Panc1 (cell line): ENCODE measurements at places on chromosomes 1 and 21.

DNA sequence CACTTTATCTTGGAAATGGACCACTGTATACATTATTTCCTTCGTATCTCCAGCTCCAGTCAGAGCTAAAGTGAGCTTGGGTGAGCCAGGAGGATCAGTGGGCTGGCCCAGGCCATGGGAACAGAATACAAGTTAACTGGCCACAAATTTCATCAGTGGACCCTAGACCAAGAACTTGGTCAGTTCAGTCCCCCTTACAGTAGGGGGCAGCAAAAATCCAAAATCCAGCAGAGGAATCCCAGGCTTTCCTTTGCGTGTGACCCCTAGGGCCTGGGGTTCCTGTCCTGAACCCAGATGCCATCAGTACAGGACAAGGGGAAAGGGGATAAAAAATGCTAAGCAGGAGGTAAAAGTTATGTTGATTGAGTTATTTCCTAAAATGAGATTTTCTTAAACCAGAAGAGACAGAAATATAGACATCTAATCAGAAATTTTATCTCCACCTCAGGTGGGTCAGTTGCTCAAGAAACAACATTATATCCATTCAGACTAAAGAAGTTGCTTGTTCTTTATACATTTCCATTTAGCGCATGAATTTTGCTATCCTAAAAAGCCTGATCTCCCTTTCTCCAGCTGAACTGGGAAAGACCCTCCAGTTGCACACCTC lies 24.1 kb upstream of the LCE5A start:
- DNase-seq: no peak

DNA sequence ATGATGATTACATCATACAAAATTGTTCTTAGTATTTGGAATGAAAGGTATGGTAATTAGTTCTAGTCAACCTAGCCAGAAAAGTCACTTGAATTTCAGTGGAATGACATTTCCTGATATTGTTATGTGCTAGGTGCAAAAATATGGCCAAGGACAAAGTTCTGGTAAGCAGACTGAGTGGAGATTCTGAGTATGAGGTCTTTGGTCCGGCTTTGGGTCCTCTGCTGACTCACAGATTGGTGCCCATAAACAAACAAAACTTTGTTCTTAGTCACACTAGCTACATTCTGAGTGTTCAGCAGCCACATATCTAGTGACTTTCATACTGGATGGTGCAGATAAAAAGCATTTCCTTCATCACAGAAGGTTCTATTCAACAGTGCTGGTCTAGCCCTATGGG lies 206.1 kb downstream of the ZNF648 start:
- no peak for DNase-seq

- DNase-seq: no peak
These were observed 96.7 kb downstream of the UCK2 start for GRCh38 chr1:165924117-165924516.

- DNase-seq: no peak
These were observed 87.6 kb downstream of the PTPRC start for GRCh38 chr1:198726455-198726854.

GRCh38 chr1:235567812-235568503 lies 63.7 kb upstream of the B3GALNT2 start:
- DNase-seq: no peak

- no peak for DNase-seq
These were observed 79.7 kb upstream of the MARK1 start for GRCh38 chr1:220448217-220448616.

DNA sequence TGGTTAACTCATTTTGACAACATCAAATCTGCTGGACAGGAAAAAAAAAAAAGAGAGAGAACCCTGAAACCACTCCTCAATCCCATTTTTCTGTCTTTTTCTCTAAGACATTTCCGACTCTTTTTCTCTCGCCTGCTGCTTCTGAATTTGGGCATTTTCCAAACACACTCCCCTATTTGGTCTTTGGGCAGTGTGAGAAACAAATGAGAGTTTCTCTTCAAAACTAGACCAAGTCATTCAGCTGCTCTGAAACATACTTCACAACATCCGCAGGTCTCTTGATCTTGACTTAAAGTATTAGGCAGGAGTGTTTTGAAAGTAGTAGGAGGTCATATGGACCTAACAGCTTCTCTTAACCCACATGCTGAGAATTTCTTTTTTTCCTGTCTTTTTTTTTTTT lies 364.8 kb upstream of the ESRRG start:
- no peak for DNase-seq

- no peak for DNase-seq
These were observed 89.7 kb upstream of the ESRRG start for GRCh38 chr1:216812966-216813365.

- DNase-seq: no peak
These were observed 52.8 kb upstream of the HNRNPU start for GRCh38 chr1:244917073-244917670.

DNA sequence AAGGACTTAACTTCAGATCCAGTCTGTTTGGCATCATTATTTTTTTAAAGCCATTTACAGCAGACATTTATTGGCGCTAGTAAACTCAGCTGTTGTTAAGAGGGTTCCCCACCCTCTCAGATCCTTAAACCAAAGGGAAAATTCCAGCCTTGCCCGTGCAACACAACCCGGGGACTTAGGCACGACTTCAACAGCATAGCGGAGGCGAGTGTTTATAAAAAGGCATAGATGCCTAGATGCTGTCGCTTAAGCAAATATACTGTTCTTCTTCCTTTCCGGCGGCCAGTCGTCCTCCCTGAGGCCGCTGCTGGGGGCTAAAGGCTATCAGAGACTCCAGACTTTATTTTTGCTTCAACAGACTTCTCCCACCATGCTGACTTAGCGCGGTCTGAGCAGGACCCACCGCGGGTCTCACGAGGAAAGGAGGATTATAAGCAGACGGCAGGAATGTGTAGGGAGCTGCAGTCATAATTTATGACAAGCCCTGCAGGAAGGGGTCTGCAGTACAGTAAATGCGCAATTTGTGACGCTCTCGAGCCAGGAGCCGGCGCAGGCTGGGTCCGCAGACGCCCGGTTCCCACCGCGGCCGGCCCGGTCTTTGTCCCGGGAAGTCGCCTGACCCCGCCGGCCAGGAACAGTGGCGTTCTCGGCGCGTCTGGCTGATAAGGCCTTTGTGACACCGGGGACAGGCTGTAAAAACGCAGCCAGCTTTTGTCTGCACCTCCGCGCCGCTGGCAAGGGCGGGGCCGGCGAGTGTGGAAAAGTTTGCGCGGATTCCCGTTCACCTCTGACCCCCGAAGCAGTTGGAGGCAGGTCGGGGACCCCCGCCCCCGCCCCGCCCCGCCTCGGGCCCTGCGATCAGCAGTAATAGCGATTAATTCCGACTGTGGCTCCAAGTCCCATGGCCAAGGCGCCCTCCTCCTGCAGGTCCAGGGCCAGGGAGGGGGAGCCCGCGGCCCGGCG lies 61.2 kb upstream of the ARHGEF16 start:
- no peak for DNase-seq

GRCh38 chr1:43565600-43566360 lies 35.1 kb downstream of the PTPRF start:
- DNase-seq: no peak

GRCh38 chr1:205263580-205264190 lies 35.9 kb downstream of the TMCC2 start:
- no peak for DNase-seq

DNA sequence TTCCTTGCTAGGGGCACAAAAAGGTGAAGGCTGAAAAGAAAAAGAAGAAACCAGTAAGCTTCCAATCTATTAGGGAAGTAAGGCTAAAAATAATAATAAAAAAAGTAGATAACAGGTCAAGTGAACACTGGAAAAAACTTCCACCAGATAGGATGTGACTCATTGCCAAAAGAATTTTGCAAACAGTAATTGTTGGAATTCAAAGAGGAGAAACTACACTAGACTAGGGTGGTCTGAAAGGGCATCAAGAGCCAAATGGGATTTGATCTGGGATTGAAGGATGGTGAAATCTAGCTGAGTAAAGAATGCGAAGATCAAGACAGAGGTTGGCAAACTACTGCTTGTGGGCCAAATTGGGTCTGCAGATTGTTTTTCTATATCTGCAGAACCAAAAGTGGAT lies 6.0 kb upstream of the ST6GALNAC3 start:
- no peak for DNase-seq

- DNase-seq: no peak
These were observed 65.1 kb upstream of the HSD17B7 start for GRCh38 chr1:162725301-162725837.

DNA sequence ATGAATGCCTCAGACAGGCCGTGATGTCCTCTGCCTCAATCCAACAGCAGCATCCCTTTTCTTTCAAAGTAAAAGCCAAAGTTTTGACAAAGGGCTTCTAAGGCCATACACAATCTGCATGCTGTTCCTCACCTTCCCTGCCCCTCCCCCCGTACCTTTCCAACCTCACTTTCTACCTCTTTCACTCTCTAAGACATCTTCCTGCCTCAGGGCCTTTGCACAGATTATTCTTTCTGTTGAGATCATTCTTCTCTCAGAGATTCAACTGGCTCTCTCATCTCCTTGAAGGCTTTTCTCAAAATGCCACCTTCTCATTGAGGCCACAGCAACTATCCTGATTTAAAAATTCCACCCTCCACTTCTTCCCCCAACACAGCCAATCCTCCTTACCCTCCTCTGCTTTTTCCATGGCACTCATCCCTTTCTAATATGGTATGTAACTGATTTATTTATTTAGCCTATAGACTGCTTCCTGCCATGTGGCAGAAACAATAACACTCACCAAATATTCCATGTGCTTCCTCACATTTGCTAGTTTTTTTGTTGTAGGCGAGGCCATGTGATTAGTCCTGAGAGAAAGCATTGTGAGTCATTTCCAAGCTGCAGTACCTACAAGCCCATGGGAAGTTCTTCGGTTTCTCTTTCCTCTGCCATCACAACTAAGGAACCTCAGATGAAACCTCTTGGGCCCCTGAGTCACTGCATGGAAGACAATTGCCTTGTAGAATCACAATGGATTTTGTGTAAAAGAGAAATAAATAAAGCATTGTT lies 58.7 kb upstream of the GADD45A start:
- DNase-seq: no peak

DNA sequence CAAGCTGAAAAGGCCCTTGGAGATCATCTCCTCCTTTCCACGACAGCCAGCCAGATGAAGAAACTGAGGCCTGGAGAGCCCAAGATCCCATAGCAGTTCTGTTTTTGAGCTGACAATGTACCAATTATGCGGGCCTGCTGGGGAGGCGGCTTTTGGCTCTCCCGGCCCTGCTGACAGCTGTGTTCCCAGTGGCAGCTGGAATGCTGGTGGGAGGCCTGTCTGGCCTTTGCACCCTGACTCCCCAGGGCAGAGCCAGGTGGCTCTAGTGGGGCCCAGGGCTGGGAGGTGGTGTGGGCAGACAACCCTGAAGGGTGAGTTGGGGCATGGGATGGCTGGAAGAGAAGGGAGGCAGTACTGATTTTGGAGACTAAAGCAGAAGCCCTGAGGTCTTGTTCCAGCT lies 30.7 kb upstream of the WASF2 start:
- no peak for DNase-seq

DNA sequence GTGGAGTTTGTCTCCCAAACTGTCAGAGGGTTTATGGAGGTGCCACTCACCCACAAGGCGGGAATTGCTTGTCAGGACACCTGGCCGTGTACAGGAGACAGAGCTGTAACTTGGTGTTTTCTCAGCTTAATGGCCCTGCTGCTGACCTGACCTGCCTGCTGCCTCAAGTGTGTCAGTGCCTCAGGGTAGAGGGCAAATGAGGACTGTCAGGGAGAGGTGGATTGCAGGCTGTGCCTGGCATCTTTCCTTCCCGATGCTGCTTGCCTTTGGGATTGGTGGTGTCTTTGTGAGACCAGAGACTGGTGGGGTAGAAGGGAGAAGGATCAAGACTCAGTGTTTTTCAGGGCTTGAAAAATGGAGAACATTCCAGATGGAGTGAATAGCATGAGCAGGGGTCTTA lies 31.4 kb downstream of the TMEM53 start:
- no peak for DNase-seq

DNA sequence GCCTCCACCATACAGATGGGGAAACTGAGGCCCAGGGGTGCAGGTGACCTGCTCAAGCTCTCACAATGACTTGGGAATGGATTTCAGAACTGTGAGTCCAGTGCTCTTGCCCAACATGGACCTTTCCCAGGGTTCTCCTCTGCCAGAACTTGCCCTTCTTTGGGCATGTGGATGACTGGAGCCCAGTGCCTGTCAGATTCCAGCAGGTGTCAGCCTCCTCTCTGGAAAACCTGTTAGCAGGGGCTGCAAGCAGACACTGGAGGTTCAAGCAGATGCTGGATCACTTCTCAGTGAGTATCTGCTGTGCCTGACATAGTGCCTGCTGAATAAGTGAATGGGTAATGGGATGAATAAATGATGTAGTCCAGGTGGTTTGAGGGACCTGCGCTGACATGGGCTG lies 314.2 kb upstream of the POU3F1 start:
- DNase-seq: no peak

- no peak for DNase-seq
These were observed 22.7 kb downstream of the FMO3 start for GRCh38 chr1:171113382-171113781.

- no peak for DNase-seq
These were observed 111.5 kb downstream of the SEC16B start for GRCh38 chr1:177858332-177858821.

GRCh38 chr1:72283022-72283306 lies 625 bp upstream of the NEGR1 start:
- no peak for DNase-seq

DNA sequence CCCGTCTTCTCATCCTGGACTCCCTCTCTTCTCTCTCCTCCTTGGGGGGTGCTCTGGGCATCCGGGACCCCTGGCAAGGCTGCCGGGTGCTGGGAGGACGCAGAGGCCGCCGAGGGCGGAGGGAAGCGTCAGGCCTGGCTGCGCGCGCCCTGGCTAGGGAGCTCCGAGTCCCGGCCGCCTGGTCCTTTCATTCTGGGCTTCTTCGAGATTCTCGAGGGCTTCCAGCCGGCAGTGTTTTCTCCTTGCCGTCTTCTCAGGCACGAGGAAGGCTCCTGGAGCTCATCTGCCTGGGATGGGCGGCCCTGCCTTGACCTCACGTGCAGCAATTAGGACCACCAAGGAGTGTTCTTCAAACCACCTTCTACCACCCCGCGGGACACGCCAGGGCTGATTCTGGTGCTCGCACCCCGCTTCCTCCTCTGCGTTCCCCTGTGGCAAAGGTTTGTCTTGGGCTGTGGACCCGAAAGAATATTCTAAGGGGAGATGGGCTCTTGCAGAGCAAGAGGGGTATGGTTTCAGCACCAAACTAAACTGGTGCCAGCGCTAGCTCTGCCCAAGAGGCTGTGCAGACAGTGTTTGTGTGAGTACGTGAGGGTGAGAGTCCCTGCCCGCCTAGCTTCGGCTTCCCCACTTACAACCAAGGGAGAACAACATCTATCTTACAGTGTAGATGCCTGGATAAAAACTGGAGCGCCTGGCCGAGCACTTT lies 36.5 kb downstream of the PIK3CD start:
- DNase-seq: no peak

DNA sequence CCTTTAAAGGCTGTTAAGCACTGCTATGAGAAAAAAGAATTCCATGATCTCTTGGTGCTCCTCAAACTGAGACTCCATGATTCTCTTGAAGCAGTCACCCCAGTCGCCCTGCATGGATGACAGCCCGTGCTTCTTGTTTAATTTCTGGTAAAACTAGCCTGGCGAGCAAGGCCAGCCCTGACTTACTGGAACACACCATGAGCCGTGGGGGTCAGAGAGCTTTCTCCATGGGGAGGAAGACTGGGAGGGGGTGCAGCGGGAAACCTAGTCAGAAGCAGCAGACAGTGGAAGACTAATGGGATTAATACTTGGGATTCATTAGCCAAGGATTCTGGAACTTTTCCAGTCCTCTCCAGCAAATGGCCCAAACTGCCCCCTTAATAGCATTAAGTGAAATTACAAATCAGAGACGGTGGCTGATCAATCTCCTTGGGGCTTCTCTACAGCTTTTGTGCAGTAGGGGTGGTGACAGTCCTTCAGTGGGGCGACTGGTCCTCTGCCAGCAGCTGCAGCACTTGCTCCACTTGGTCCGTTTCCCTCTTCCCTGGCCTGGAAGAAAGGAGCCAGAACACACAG lies 57.2 kb upstream of the LRRN2 start:
- DNase-seq: no peak
